ENCODE measurements at places on chromosomes 6 and 20. TPM values are rescaled to one million over a fixed set of nuclear protein-coding genes. Genes with fewer than 3 reads are reported as not detected.

The PDYN gene
- total RNA-seq = not detected

DNA sequence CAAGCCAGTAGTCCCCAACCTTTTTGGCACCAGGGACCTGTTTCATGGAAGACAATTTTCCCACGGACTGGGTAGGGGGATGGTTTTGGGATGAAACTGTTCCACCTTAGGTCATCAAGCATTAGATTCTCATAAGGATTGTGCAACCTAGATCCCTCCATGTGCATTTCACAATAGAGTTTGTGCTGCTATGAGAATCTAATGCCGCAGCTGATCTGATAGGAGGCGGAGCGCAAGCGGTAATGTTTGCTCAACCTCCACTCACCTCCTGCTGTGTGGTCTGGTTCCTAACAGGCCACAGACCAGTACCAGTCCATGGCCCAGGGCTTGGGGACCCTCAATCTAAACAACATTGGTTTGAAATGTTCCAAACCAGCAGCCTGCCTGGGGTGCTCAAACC is 137.0 kb upstream of the STXBP5 start:
- H3K27me3 ChIP-seq = no peaks in the 10 kb centered on the region
- no peak for DNase-seq
- no peaks in the 10 kb centered on the region for H3K4me1 ChIP-seq
- H3K4me3 ChIP-seq = no peak overlapping the region

- H3K36me3 ChIP-seq = no peaks in the 10 kb centered on the region
- H3K27me3 ChIP-seq = no peaks in the 10 kb centered on the region
- peaks cover 67% of the 10 kb centered on the region for H3K4me1 ChIP-seq
- H3K27ac ChIP-seq = peak overlapping the region; percentile 50
Observed at GRCh38 chr6:138527411-138528088, 28.3 kb upstream of the NHSL1 start.

- peaks cover 5% of the 10 kb centered on the region for H3K36me3 ChIP-seq
- no peaks in the 10 kb centered on the region for H3K4me1 ChIP-seq
- no peak overlapping the region for H3K4me3 ChIP-seq
- H3K27ac ChIP-seq = no peak overlapping the region
- DNase-seq = no peak
Observed at GRCh38 chr6:44157152-44157521, 1.5 kb upstream of the CAPN11 start.

- peaks cover 24% of the 10 kb centered on the region for H3K4me1 ChIP-seq
- peak within 1 kb of the TSS; percentile 75 for H3K4me3 ChIP-seq
- H3K27me3 ChIP-seq = peaks cover 76% of the 10 kb centered on the region
- H3K27ac ChIP-seq = peak within 1 kb of the TSS; percentile 44
- H3K36me3 ChIP-seq = no peaks in the 10 kb centered on the region
Observed at GRCh38 chr6:117906958-117907600, at the start of gene SLC35F1. SLC35F1 (plus strand) TSS chr6:117907264.

DNA sequence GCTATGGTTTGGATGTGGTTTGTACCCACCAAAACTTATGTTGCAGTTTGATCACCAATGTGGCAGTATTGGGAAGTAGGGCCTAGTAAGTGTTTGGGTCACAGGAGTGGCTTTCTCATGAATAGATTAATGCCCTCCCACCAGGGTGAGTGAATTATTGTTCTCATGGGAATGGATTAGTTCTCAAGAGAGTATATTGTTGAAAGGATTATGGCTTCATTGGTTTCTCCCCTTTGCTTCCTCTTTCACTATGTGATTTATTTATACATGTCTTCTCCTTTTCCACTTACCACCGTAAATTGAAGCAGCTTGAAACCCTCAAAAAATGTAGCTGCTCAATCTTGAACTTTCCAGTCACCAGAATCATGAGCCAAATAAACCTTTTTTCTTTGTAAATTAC is 10.8 kb downstream of the UFL1 start:
- no peaks in the 10 kb centered on the region for H3K27me3 ChIP-seq
- no peak overlapping the region for H3K4me3 ChIP-seq
- H3K4me1 ChIP-seq = no peaks in the 10 kb centered on the region
- DNase-seq = no peak

GRCh38 chr6:22350109-22350508 is 53.3 kb upstream of the PRL start:
- H3K27me3 ChIP-seq = no peaks in the 10 kb centered on the region
- no peak overlapping the region for H3K4me3 ChIP-seq
- no peak for DNase-seq

The UTRN gene
- total RNA-seq = 68.3 TPM
